Kidney epithelial cell (primary cell): ENCODE measurements at places on chromosomes 16 and 17.

GRCh38 chr17:696369-696768 lies 18.3 kb downstream of the VPS53 start:
- DNase-seq = no peak

- no peak for DNase-seq
Measured at GRCh38 chr17:9845306-9845705, 19.6 kb downstream of the GLP2R start.

- DNase-seq = no peak
Measured at GRCh38 chr16:71848622-71849021, 2.8 kb downstream of the ATXN1L start.

- DNase-seq = no peak
Measured at GRCh38 chr16:88325976-88326375, 56.8 kb upstream of the ZNF469 start.
